ENCODE measurements at places on chromosomes 7 and 10. TPM values are rescaled to one million over a fixed set of nuclear protein-coding genes. Genes with fewer than 3 reads are reported as not detected.

The TMEM196 gene
- not detected for total RNA-seq

The MACC1 gene
- 0.24 TPM for total RNA-seq

The TMEM184A gene
- 0.49 TPM for total RNA-seq

The GNGT1 gene
- not detected for total RNA-seq

The PON3 gene
- total RNA-seq = 2.2 TPM

The GIMAP6 gene
- 0.16 TPM for total RNA-seq

The SLC16A9 gene
- not detected for total RNA-seq

The FAM13C gene
- 1.6 TPM for total RNA-seq

The LZTS2 gene
- total RNA-seq = 130 TPM

The CTAGE4 gene
- 1.9 TPM for total RNA-seq

The FOXI2 gene
- total RNA-seq = not detected

Data from hair follicle dermal papilla cell (primary cell).